AG04449 (cell line): ENCODE measurements at places on chromosomes 1 and 21.
A peak's percentile ranks its signal among the peaks of the same experiment; 100 is the strongest.

DNA sequence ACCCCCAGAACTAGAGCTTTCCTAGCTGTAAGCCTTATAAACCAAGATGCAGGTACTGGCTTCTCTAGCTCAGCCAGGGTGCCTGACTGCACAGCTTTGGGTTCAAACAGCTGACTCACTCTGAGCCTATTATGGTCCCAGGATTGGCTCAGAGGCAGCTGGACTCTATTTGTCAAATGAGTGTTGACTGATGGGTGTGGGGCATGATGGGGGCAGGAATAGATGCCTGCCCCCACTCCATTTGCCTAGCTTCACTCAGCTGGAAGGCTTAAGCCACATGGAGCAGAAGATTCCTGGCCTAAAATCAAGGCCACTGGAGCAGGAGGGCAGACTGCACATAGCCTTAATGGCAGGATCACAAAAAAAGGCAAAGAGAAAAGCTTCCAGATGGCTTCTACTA lies 90.5 kb downstream of the PIK3R3 start:
- DNase-seq = no peak

- DNase-seq = no peak
Observed at GRCh38 chr21:45950740-45951515, 30.6 kb upstream of the COL6A1 start.

DNA sequence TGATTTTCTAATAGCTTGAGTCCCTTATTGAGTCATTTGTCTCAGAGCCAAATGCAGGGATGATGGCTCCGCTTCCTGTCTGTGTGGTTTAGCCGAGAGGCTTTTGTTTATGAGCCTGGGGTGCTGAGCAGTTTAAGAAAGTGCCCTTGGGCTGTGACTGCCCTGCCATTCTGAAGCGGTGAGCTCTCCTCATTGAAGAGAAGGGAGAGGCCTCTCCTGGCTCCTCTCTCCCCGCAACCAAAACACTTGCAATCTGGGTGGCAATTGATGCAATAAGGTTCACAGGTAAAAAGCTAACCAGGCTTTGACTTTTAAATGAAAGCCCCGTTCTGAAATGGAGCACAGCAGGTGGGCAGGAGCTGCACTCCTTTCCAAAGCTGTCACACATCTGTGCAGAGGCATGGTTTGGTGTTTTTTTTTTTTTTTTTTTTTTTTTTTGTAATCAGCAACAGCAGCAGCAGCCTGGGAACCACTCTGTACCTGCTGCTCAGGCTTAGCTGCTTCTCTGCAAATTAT lies 403.7 kb downstream of the SIPA1L2 start:
- peak; percentile 21 for DNase-seq

DNA sequence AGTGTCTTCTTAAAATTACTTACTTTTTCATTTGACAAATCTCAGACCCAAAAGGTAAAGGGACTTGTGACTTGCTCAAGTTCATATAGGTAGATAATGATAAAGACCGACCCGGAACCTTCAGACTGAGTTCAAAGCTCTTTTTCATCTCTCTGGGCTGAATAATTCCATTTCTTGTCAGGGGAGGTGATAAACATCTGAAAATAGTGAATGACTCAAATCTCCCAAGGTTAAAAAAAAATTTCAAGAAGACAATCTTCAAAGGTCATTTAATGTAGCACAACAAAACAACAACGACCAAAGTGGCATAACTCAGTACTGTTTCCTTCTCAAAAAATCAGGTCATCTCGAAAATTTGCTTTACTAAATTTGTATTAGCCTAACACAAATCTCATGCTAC lies 20.6 kb downstream of the LUZP1 start:
- no peak for DNase-seq

- DNase-seq = no peak
Observed at GRCh38 chr1:166980383-166980782, 5.0 kb upstream of the ILDR2 start.

- no peak for DNase-seq
Observed at GRCh38 chr1:232459087-232459486, 170.8 kb downstream of the SIPA1L2 start.

DNA sequence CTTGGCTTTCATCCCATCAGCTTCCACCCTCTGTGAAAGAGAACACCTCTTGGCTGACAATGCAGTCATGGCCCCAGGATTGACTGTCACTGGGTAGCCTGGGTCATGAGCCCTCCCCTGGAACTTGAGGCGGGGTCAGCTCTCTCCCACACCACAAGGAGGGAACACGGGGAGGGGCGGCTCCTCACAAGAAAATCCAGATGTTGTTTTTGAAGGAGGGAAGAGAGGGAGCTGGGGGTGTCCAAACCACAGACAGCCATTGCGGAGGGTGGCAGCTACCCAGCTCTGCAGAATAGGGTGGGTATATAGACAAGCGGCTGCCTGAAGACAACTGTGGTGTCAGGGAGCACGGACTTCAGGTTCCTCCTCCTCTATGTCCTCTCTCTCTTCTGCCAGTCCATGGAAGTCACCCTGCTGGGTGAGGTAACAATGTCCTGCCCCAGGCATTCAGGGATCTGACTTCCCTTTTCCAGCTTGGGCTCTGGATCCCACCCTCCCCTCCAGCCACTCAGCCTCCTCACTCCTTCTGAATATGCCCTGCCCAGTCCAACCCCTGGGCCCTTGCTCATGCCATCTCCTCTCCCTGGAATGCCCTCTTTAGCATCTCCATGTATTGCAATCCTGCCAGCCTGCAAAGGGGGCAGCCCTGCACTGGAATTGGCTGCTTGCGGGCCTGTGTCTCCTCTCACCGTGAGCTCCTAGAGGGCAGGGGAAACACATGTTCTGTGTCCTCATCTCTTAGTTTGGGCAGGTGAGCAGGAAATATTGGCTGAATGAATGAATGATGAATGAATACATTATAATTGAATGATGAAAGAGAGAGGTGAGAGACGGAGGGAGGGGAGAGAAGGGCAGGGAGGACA lies 60.9 kb upstream of the RUNX3 start:
- DNase-seq = no peak

- DNase-seq = no peak
Observed at GRCh38 chr1:67815303-67816094, 17.8 kb downstream of the GNG12 start.

DNA sequence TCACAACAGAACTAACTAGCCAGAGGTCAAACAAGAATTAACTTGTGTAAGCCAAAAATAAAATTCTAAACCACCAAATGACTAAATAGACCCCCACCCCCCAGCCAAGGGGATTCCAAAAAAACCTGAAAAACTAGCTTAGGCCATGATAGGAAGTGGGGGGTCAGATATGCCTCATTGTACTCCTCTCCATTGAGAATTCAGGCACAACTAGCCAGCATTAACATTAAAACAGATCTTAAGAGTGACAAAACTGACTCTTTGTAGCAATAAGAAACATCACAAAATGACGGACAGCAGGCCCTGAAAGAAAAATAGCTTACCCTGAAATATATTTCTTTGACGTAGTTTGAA lies 103.0 kb upstream of the ETV3 start:
- no peak for DNase-seq

GRCh38 chr21:44962403-44962966 lies 22.7 kb downstream of the SLX9 start:
- peak; percentile 99 for DNase-seq

GRCh38 chr1:234968451-234968850 lies 160.2 kb downstream of the TOMM20 start:
- DNase-seq = no peak

- no peak for DNase-seq
Observed at GRCh38 chr1:11328444-11328843, 55.4 kb downstream of the UBIAD1 start.

DNA sequence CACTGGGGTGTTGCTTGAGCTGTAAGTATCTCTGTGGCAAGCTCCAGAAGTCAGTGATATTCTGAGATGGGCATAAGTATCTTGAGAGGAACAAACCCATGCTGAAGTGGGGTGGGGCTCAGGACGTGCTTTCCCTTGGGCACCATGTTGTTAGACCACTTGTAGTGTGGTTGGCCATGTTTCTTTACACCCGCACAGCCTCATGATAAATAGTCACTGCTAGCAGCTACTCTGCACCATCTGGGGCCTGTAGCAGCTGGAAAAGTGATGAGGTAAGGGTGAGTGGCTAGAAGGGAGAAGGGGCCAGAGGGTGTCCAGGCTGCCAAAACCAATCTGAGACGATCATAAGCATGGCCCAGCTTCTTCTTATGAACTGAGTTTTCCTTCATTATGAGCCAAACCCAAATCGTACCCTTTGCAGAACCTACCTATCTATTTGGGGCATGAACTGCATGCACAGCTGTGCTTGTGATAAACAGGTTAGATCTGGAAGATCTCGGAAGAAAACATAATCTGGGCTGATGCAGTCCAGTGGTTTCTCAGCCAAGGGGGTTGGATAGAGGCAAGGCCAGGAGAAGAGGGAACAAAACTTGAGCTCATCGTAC lies 91.9 kb upstream of the IRF2BP2 start:
- DNase-seq = no peak

DNA sequence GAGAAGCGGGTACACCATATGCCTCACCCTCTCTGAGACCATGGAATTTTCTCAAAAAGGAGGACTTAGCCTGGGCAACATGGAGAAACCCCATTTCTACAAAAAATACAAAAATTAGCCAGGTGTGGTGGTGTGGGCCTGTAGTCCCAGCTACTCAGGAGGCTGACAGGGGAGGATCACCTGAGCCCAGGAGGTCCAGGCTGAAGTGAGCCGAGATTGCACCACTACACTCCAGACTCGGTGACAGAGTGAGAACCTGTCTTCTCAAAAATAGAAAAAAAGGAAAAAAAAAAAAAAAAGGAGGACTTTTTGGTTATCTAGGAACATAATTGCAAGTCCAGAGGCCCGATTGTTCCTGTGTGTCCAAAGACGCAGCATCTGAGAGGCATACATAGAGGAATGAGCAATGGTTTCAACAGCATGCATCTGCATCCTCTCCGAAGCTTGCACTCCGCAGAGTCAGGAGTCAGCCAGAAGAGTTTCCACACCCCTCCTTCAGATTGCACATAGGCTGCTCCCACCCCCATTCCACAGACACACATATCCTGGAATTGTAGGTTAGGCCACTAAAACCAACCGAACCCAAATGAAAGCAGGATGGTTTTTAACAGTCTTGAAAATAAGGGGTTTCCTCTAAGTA lies 2.5 kb upstream of the TBX15 start:
- no peak for DNase-seq

DNA sequence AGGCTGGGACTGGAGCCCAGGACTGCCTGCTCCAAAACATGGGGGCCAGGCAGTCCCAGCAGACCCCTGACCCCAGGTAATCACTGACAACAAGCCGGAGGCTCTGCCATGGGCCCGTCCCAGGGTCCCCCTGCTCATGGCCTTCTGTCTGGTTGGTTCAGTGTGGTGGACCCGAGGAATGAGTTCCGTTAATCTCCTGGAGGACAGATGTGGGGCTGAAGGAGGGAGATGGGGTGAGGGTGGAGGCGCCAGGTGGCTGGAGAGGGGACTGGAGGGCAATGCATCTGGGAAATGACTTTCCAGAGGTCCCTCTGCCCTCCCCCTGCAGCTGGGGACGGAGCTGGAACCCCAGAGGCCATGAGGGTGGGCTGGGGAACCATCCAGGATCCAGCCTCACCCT lies 103.2 kb downstream of the EBNA1BP2 start:
- DNase-seq = no peak
